ENCODE measurements at places on chromosomes 7 and 10.

- DNase-seq: no peak
These were observed 264.0 kb downstream of the TCERG1L start for GRCh38 chr10:131047501-131047900.

DNA sequence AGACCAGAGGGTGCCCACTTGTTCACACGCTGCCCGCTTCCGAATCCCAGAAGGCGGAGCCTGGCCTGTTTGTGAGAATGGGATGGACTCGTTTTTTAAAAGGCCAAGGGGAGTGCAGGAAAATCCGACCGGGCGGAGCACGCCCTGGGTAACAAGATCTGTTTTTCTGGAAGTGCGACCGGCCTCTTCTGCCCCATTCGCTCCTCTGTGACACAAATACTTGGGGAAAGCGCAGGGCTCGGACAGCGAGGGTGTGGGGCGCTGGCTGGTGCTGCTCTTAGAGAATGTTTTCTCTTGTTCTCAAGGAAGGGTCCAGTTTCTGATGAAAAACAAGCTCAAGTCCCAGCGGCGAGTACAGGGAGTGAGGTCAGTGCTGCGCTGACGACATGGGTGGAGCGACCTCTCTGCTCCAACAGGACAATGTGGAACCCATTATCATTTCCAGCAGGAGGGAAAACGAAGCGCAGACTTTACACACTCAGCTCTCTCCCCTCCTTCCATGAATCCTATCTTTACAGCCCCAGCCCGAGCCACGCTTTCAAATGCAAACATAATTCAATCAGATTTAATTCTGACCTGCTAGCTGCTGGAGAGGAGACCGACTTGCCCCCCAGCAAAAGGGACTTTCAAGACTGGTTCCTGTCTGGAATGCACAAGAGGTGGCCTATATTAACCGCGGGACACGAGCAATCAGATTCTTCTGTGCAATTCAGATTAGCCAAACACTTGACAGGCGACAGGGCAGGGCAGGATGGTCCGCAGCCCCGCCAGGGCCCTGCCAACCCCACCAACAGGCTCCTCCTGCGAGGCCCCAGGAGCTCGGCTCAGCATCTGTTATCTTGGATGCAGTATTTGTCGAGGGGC is 1.1 kb downstream of the RADIL start:
- DNase-seq: peak; percentile 45

- no peak for DNase-seq
These were observed 3.4 kb downstream of the BNIP3 start for GRCh38 chr10:131978366-131978765.

- DNase-seq: no peak
These were observed 69.0 kb downstream of the DENND2A start for GRCh38 chr7:140571538-140572122.

DNA sequence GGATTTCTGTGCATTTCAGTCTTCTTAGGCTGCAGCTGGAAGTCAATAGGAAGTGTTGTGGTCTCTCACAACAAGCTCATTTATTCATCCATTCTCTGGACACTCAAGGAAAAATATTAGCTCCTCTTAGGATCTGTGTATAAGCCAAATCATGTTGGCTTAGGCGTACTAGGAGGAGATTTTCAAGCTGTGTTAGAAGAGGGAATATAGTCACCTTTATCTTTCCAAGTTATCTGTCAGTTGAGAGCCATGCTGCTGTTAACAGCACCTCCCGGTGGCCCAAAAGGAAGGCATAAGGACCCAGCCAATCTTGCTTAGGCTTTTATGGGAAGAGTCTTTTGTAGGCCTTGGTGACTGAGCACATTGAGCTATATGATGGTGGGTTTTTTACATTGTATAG is 220.0 kb downstream of the LRMDA start:
- DNase-seq: no peak

- DNase-seq: no peak
These were observed 60.8 kb downstream of the ADRA2A start for GRCh38 chr10:111137587-111137986.

- no peak for DNase-seq
These were observed 143.9 kb downstream of the PAXIP1 start for GRCh38 chr7:154858836-154859537.

GRCh38 chr7:132152131-132152889 is 424.0 kb downstream of the PLXNA4 start:
- DNase-seq: no peak

- no peak for DNase-seq
These were observed 30.3 kb downstream of the PIK3CG start for GRCh38 chr7:106895246-106895864.

Data from AG09309 (cell line).